NCI-H1694 (cell line): ENCODE measurements at places on chromosomes 16 and 17.

DNA sequence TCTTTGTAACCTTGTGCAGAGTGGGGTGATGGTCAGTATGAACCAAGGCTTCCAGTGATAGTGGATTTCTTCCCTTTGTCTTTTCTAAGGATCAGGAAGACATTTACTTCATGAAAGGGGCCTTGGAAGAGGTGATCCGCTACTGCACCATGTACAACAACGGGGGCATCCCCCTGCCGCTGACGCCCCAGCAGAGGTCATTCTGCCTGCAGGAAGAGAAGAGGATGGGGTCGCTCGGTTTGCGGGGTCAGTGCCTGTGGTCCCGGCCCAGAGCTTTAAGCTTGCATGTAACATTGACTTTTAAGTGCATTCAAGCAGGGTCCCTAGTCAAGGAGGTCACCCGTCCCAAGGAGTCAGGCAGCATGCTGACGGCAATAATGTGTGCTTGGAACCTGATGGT, 56.0 kb downstream of the MEAK7 start:
- no peak for DNase-seq

DNA sequence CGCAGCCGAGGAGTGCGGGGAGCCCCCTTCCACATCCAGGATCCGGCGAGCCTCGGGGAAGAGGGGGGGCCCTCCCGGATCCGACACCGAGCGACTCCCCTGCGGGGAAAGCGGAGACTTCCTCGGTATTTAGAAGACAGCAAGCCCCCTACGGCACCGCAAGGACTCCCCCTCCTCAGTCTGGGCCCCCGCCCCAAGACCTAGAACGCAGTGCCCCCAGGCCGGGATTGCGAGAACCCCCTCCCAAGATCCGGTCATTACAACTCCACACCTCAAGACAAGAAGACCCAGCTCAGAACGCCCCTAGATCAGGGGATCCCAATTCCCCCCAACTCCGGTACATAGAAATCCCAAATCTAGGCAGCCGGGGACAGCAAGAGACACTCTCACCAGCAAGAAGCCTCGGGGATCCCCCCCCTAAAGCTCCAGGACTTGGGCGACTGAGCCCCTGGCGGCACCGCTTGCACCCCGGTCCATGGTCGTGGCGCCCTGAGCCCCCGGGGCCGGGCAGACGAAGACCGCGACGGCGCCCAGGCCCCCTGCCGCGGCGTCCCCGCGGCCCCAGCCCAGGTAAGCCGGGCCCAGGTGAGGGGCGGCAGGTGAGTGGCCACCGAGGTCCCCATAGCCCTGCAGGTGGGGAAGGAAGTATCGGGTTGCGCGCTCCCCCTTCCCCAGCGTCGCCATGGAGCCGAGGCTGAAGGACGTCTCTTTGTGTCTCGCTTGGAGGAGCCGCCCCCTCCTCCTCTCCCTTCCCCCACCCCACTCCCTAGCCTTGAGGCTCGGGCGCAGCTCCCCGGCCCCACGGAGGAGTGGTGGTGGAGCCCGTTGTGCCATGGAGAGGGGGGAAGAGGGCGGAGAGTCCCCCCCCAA, 641 bp downstream of the SBK1 start:
- no peak for DNase-seq

- DNase-seq, result peak; percentile 16
Measured at GRCh38 chr16:35391328-35391727, 1931.9 kb downstream of the TP53TG3F start.

GRCh38 chr16:23573817-23574216, 16.3 kb downstream of the UBFD1 start:
- DNase-seq, result no peak

GRCh38 chr16:62977876-62978275, 941.6 kb upstream of the CDH8 start:
- DNase-seq, result no peak
